ENCODE measurements at places on chromosomes 16 and 17. TPM values are rescaled to one million over a fixed set of nuclear protein-coding genes. Genes with fewer than 3 reads are reported as not detected.

DNA sequence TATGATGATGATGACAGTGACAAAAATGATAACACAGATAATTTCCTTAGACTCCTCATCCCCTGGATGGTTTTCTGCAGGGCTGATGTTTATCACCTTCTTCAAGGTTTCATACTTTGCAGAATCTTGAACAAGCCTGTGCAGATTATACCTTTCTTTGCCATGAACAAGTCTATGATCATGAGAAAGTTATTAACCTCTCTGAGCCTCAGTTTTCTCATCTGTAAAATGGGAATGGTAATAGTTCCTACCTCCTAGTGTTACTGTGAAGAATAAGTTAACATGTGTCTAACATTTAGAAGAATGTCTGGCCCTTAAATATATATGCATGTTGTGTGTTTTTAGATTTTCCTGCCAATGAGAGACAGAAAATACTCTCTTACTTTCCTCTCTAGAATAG lies 321.8 kb downstream of the SNX29 start:
- no peaks in the 10 kb centered on the region for H3K36me3 ChIP-seq
- H3K4me3 ChIP-seq = no peak overlapping the region
- DNase-seq = no peak
- no peaks in the 10 kb centered on the region for H3K27me3 ChIP-seq
- H3K27ac ChIP-seq = no peak overlapping the region

DNA sequence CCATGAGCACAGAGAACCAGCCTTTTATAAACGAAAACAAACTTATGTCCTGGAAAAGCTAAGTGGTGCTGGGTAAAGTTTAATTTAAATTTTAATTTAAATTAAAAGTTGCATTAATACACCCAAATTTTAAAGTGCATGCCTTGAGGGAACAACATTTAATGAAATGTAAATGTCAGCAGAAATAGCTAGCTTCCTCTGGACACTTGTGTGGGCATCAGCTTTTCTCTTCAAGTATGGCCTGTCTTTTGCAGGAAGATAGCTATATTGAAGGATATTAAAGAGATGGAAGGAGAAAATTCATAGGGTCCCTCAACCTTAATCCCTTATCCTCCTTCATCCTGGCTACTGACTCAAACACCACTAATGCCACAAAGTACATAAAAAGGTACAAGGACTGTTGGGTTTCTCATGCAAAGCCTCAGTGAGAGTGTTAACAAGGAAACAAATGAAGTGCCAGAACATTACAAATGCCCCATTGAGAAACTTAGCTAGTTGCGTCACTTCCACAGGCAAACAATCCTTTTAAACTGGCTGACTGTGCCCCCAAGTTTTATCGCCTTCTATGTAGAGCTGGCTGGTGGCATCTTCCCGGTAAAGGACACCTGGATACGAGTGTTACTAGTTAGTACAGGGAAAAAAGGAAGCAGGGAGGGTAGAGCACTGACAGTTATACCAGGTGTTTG lies 14.1 kb downstream of the PHF12 start:
- no peaks in the 10 kb centered on the region for H3K27me3 ChIP-seq
- peak; percentile 85 for DNase-seq
- no peaks in the 10 kb centered on the region for H3K36me3 ChIP-seq
- H3K4me3 ChIP-seq = no peak overlapping the region

GRCh38 chr17:9101356-9101755 lies 80.0 kb downstream of the NTN1 start:
- no peaks in the 10 kb centered on the region for H3K36me3 ChIP-seq
- no peak overlapping the region for H3K27ac ChIP-seq
- H3K4me3 ChIP-seq = no peak overlapping the region
- no peak for DNase-seq
- no peaks in the 10 kb centered on the region for H3K4me1 ChIP-seq

- peaks cover 7% of the 10 kb centered on the region for H3K4me1 ChIP-seq
- DNase-seq = no peak
- H3K36me3 ChIP-seq = no peaks in the 10 kb centered on the region
- H3K27me3 ChIP-seq = no peaks in the 10 kb centered on the region
Measured at GRCh38 chr16:13988038-13988437, 68.1 kb downstream of the ERCC4 start.

DNA sequence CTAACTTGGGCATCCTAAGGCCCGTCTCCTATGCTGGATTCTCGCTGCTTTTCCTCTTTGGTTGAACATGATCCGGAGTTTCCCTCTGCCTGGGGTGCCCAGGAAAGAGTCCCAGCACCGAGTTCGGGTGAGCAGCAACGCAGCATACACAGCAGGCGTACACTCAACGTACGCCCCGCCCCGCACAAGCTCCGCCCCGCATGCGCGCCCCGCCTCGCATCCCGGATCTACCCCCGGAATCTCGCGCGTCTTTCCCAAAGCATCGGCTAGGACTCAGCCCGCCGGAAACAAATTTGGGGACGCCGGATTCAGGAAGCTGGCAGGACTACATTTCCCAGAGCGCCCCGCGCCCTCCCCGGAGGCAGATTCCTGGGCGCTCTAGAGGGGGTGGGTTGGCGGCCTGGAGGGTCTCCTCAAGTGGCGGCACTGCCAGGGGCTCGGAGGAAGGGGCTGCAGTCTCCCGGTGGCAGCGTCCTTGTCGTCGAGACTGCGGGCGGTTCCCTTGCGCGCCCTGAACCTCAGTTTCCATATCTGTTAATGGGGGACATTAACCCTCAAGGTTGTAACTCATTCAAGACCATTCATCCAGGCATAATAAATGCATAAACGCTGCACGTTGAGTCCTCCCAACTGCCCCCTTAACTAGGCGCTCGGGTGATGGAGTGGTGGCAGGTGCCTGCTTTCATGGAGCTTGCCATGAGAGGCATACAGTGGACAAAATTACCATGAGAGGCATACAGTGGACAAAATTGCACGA lies 1.8 kb upstream of the ZNF500 start:
- peak; percentile 99 for DNase-seq
- no peaks in the 10 kb centered on the region for H3K36me3 ChIP-seq
- peak overlapping the region; percentile 80 for H3K27ac ChIP-seq
- H3K4me1 ChIP-seq = peaks cover 5% of the 10 kb centered on the region
- H3K27me3 ChIP-seq = no peaks in the 10 kb centered on the region

GRCh38 chr17:65366102-65366844 lies 195.2 kb downstream of the AXIN2 start:
- no peaks in the 10 kb centered on the region for H3K27me3 ChIP-seq
- H3K27ac ChIP-seq = no peak overlapping the region
- H3K36me3 ChIP-seq = no peaks in the 10 kb centered on the region
- no peak for DNase-seq
- no peaks in the 10 kb centered on the region for H3K4me1 ChIP-seq

- no peak overlapping the region for H3K27ac ChIP-seq
- peaks cover 6% of the 10 kb centered on the region for H3K4me1 ChIP-seq
- H3K36me3 ChIP-seq = no peaks in the 10 kb centered on the region
Measured at GRCh38 chr16:72241930-72242329, 70.0 kb upstream of the PMFBP1 start.

- H3K27me3 ChIP-seq = no peaks in the 10 kb centered on the region
- peaks cover 19% of the 10 kb centered on the region for H3K4me1 ChIP-seq
- no peak overlapping the region for H3K27ac ChIP-seq
- no peak overlapping the region for H3K4me3 ChIP-seq
Measured at GRCh38 chr17:9434642-9435057, 141.0 kb downstream of the STX8 start.

GRCh38 chr17:40251576-40251975 lies 32.5 kb downstream of the WIPF2 start:
- H3K4me3 ChIP-seq = no peak overlapping the region
- DNase-seq = peak; percentile 96
- H3K27ac ChIP-seq = peak overlapping the region; percentile 81

MAP2K4 gene
- polyA plus RNA-seq = 24.5 TPM

NPIPA8 gene
- polyA plus RNA-seq = not detected

TMEM92 gene
- polyA plus RNA-seq = 0.61 TPM

KRT24 gene
- not detected for polyA plus RNA-seq

SCNN1B gene
- polyA plus RNA-seq = not detected

AATF gene
- 50.2 TPM for polyA plus RNA-seq

SF3B3 gene
- polyA plus RNA-seq = 185 TPM

SLC5A11 gene
- polyA plus RNA-seq = not detected

Data from GM23248 (cell line).